ENCODE measurements at places on chromosomes 16 and 17.
A peak's percentile ranks its signal among the peaks of the same experiment; 100 is the strongest.

- no peak for DNase-seq
- no peaks in the 10 kb centered on the region for H3K36me3 ChIP-seq
- no peak overlapping the region for H3K4me3 ChIP-seq
- H3K27ac ChIP-seq, result no peak overlapping the region
- no peaks in the 10 kb centered on the region for H3K4me1 ChIP-seq
- peaks cover 13% of the 10 kb centered on the region for H3K27me3 ChIP-seq
These were observed 41.8 kb upstream of the NUDT7 start for GRCh38 chr16:77680496-77680895.

DNA sequence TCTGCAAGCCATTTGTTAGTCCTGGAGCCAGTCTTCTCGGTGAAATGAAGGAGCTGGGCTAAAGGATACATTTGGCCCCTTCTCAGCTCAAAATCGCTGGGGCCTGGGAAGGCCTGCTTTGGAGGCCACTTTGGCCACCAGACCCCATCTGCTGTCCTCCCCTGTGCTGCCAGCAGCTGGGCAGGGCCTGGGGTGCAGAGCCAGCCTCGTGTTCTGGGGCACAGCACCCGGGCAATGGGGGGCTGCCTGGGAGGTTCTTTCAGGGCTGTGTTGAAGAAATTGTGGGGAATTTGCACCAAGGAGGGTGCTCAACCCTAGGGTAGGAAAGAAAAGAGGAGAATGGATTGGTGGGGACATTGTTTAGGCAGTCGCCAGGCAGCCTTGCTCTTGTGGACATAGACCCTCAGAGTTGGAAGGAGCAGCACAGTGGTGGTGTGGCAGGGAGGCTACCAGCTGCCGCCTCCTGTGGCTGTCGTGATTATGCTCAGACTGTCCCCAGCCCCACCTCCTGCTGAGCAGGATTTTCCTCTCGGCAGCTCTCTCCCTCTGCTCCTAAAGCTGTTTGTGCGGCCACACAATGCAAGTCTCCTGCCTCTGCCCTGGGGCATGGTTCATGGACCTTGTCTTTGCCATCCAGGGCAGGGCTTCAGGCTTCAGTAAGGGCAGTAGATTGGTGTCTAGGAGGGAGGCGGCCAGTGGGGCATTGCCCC, 174.8 kb downstream of the NTN1 start:
- H3K36me3 ChIP-seq, result no peaks in the 10 kb centered on the region
- H3K27ac ChIP-seq, result no peak overlapping the region
- no peak overlapping the region for H3K4me3 ChIP-seq
- H3K27me3 ChIP-seq, result peaks cover 5% of the 10 kb centered on the region

- no peaks in the 10 kb centered on the region for H3K27me3 ChIP-seq
- peaks cover 6% of the 10 kb centered on the region for H3K36me3 ChIP-seq
- peak overlapping the region; percentile 80 for H3K27ac ChIP-seq
- no peak for DNase-seq
- peaks cover 38% of the 10 kb centered on the region for H3K4me1 ChIP-seq
- H3K4me3 ChIP-seq, result peak overlapping the region; percentile 97
These were observed 629 bp upstream of the RNF135 start for GRCh38 chr17:30969989-30970830.

DNA sequence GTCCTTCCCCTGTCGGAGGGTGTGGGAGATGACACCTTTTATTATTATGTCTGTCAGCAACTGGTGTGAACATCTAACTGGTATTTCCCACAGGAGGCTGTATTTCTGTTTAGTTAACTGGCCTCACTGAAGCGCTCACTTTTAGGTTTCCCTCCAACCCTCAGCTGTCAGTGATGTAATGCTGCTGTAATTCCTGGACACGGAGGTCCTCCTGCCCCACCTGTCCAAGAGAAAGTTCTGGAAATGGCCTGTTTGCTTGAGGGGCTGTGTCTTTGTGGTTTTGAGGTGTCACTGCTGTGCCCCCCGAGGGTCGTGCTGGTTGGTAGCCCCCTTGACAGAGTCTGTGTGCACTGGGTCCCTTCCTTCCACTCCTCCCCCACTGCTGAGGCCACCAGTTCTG, 11.5 kb downstream of the KCNJ12 start:
- H3K4me3 ChIP-seq, result no peak overlapping the region
- H3K27me3 ChIP-seq, result peaks cover 2% of the 10 kb centered on the region
- DNase-seq, result no peak
- H3K4me1 ChIP-seq, result no peaks in the 10 kb centered on the region
- H3K36me3 ChIP-seq, result no peaks in the 10 kb centered on the region
- H3K27ac ChIP-seq, result no peak overlapping the region

- DNase-seq, result no peak
- H3K4me1 ChIP-seq, result no peaks in the 10 kb centered on the region
- no peak overlapping the region for H3K4me3 ChIP-seq
- no peak overlapping the region for H3K27ac ChIP-seq
These were observed 147.2 kb downstream of the RBFOX3 start for GRCh38 chr17:79463421-79464317.

DNA sequence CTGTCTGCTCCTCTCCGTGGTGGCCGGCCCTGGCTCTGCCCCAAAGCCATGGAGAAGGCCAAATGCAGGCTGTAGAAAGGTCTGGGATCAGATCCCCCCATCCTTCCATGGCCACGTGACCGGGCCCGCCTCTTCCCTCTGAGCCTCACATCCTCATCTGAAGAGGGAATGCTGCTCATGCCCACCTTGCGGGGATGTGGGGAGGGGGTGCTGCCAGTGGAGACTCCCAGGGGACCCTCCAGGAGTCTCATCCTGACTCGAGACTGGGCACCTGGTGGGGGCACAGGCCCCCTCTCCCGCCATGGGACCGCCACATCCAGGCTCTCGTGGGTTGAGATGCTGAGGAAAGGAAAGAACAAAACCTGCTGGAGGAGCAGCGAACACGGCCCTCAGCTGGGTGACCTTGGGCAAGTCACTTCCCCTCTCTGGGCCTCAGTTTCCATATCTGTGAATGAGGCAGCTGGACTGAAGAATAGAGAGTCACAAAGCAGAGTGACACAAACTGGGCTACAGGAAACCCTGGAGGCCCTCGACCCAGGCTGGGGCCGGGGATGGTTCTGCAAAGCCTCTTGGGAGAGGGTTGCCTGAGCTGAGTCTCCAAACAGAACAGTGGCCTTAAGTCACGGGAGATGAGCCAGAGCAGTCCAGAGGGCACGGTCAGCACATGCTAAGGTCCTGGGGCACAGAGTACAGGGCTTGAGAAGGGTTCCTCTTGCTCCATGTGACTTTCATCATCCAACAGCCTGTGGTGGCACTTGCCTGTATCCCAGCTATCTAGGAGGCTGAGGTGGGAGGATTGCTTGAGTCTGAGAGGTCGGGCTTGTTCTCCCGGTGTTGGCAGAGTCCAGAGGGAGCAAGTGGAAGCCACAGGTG, 30.1 kb downstream of the SOCS1 start:
- H3K4me3 ChIP-seq, result peak overlapping the region; percentile 82
- DNase-seq, result no peak
- no peaks in the 10 kb centered on the region for H3K36me3 ChIP-seq
- H3K4me1 ChIP-seq, result peaks cover 57% of the 10 kb centered on the region
- no peaks in the 10 kb centered on the region for H3K27me3 ChIP-seq
- H3K27ac ChIP-seq, result peak overlapping the region; percentile 93

GRCh38 chr17:17812211-17813054, 24.4 kb downstream of the SREBF1 start:
- no peaks in the 10 kb centered on the region for H3K36me3 ChIP-seq
- H3K4me1 ChIP-seq, result peaks cover 9% of the 10 kb centered on the region
- DNase-seq, result peak; percentile 80
- no peak overlapping the region for H3K4me3 ChIP-seq
- H3K27ac ChIP-seq, result no peak overlapping the region

- no peaks in the 10 kb centered on the region for H3K4me1 ChIP-seq
- DNase-seq, result no peak
- no peak overlapping the region for H3K27ac ChIP-seq
These were observed 21.8 kb downstream of the CEP131 start for GRCh38 chr17:81200695-81201580.

DNA sequence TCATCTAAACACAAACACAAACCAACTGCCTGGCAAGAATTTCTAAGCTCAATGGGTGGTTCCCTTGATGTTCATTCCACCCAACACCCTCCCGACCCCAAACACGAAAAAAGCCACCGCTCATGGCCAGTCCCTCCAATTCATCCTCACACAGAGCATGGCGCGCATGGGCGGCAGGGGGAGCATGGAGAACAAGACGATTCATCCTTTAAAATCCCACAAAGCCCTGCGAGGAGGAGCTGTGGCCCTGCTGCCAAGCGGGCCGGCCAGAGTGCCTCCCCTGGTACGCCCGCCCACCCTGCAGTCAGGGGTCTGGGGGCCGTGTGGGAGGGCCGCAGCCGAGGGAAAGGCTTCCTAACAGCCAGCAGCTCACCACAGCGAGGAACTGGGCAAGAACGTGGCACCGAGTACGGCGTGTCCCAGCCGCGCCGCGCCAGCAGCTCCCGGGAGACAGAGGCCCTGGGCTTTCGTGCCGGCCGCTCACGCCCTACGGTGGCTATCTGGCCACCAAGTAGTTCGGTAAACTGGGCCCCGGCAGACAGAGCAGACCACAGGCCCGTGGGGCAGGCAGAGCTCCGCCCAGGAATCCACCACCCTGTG, 60.9 kb downstream of the KLHDC4 start:
- H3K27ac ChIP-seq, result no peak overlapping the region
- H3K4me3 ChIP-seq, result no peak overlapping the region
- DNase-seq, result no peak
- no peaks in the 10 kb centered on the region for H3K27me3 ChIP-seq
- peaks cover 6% of the 10 kb centered on the region for H3K36me3 ChIP-seq
- peaks cover 16% of the 10 kb centered on the region for H3K4me1 ChIP-seq

- no peaks in the 10 kb centered on the region for H3K4me1 ChIP-seq
- no peaks in the 10 kb centered on the region for H3K27me3 ChIP-seq
- no peak overlapping the region for H3K4me3 ChIP-seq
- no peak for DNase-seq
These were observed 6.4 kb upstream of the ARHGAP27 start for GRCh38 chr17:45438931-45439610.

DNA sequence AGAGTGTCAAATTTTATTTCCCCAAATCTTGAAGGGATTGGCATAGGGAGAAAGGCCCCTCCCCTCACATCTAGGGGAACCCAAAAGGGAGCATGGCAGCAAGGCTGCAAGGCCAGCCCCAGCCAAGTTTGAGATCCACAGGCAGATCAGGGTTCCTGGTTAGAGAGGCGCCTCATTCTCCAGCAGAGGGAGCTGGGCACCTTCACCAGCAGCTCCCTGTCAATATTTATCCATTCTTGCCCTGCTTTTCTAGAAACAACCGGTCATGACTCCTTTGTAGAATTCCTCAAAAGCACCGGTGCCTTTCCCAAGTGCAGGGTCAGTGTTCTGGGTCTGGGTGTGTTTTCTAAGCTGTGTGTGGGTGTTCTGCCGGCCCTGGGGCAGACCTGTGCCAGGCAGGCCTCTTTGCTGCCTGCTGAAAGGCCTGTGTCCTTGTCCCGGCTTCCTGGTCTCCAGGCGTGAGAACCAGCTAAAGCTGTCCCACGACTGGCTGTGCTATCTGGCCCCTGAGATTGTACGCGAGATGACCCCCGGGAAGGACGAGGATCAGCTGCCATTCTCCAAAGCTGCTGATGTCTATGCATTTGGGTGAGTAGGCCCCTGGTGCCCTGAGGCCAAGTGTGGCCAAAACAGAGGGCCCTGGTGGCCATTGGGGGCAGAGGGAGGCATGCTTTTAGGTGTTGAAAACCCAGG, 21.2 kb upstream of the LGALS9 start:
- no peaks in the 10 kb centered on the region for H3K27me3 ChIP-seq
- no peak overlapping the region for H3K27ac ChIP-seq
- peaks cover 6% of the 10 kb centered on the region for H3K36me3 ChIP-seq
- DNase-seq, result no peak
- H3K4me3 ChIP-seq, result no peak overlapping the region

GRCh38 chr17:55427587-55427882, 5.9 kb upstream of the MMD start:
- no peak overlapping the region for H3K4me3 ChIP-seq
- no peak for DNase-seq
- no peak overlapping the region for H3K27ac ChIP-seq
- H3K27me3 ChIP-seq, result peaks cover 21% of the 10 kb centered on the region
- H3K4me1 ChIP-seq, result peaks cover 5% of the 10 kb centered on the region
- H3K36me3 ChIP-seq, result no peaks in the 10 kb centered on the region

DNA sequence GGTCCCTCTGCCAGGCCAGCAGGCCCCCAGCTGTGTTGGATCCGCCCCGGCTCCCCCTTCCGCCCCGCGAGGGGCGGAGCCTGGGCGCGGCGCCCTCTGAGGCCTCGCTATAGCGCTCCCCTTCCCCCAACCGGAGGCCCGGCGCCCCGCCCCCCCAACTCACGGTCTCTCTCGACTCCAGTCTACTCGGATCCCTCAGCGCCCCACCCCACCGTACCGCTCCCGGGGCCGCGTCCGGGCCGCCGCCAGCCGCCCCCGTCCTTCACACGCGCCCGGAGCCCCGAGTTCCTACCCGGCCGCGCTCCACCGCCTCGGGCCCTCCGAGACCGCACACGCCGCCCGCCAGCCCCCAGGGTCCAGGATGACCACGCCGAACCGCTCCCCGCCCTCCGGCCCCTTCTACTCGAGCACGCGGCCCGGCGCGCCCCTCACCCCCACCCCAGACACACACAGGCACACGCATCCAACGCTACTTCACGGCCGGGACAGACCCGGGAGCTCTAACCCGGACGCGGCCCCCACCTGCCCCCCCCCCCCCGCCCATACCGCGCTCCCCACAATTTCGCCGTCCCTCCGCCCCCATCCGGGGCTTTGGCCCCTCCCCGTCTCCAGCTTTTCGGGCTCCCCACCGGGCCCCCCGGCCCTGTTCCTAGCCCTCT, 1.4 kb downstream of the PHF23 start:
- peak overlapping the region; percentile 88 for H3K4me3 ChIP-seq
- H3K27ac ChIP-seq, result peak overlapping the region; percentile 87
- DNase-seq, result peak; percentile 90
- no peaks in the 10 kb centered on the region for H3K27me3 ChIP-seq
- H3K4me1 ChIP-seq, result peaks cover 70% of the 10 kb centered on the region
- H3K36me3 ChIP-seq, result peaks cover 18% of the 10 kb centered on the region

DNA sequence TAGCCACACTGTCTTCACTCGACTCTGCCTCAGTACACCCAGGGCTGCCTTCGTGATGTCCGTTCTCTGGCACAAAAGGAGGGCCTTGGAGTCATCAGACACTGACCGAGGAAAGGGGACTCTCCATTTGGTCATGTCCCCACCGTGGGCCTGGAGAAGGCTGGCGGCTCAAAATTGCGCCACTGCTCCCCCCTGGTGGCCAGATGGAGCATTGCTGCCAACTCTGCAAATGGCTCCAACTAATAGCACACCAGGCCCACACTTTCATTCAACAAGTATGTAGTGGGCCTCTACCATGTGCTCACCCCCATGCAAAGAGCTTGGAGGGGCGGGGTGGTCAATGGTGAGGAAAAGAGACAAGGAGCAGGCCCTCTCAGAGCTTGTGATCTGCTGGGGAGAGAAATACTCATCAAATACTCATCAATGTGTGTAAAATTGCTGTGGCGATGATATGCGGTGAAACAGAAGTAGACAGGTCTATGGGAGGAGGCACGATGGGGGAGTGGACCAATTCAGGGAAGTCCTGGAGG, 5.2 kb upstream of the GRIN2C start:
- peaks cover 2% of the 10 kb centered on the region for H3K27me3 ChIP-seq
- peak overlapping the region; percentile 69 for H3K27ac ChIP-seq
- H3K4me1 ChIP-seq, result peaks cover 13% of the 10 kb centered on the region
- no peaks in the 10 kb centered on the region for H3K36me3 ChIP-seq
- no peak overlapping the region for H3K4me3 ChIP-seq

- DNase-seq, result no peak
- H3K27me3 ChIP-seq, result no peaks in the 10 kb centered on the region
- H3K36me3 ChIP-seq, result no peaks in the 10 kb centered on the region
- peak overlapping the region; percentile 27 for H3K4me3 ChIP-seq
These were observed 14.1 kb upstream of the CCDC154 start for GRCh38 chr16:1458336-1458976.
